ENCODE measurements at places on chromosomes 6 and 20.

GRCh38 chr6:116229287-116229913, 24.5 kb downstream of the TSPYL4 start:
- DNase-seq: no peak

DNA sequence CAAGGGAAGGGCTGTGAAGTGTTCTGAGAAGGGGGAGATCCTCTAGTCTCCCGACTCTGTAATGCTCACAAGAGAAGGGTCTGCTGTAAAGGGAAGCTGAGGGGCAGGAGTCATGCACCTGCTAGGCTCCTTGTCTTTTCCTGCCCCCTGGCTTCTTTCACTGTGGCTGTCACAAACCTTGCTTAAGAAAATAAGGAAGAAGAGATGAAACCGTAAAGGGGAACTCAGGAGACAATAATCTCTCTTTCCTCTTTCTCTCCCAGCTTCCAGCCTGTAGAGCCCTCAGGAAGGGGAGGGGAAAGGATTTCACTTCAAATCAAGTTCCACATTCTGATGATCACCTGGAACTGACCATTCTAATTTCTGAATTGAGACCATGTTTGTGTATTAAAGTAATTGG, 26.3 kb downstream of the SLC13A3 start:
- DNase-seq: no peak

DNA sequence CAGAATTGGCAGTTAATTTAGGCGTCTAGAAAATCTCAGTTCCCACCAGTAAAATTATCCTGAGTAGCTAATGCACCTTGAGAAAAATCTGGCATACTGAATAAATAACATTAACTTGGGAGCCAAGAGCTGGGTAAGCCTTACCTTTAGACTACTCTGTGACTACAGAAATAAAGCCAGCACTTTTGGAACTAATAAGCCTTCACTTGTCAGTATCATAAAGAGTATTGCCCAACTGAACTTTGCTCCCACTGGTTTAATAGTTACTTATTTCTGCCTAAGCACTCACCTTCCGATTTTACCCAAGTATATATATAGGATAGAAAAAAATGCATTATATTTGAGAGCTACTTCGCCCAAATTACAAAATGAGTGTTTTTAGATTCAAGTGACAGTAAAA, 10.7 kb downstream of the FAM8A1 start:
- no peak for DNase-seq

DNA sequence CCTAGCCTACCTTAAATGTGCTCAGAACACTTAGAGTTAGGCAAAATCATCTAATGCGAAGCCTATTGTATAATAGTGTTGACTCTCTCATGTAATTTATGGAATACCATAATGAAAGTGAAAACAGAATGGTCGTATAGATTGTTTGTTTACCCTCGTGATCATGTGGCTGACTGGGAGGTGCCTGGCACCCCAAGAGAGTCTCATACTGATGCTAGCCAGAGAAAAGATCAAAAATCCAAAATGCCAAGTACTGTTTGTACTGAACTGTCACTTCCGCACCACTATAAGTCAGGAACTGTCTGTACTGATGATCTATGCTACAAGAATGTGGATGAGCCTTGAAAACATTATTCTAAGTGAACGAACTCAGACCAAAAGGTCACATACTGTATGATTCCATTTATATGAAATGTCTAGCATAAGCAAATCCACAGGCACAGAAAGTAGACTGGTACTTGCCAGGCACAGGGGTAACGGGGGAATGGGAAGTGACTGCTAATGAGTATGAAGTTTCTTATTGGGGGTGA, 22.4 kb downstream of the ZMYND8 start:
- peak; percentile 86 for DNase-seq

DNA sequence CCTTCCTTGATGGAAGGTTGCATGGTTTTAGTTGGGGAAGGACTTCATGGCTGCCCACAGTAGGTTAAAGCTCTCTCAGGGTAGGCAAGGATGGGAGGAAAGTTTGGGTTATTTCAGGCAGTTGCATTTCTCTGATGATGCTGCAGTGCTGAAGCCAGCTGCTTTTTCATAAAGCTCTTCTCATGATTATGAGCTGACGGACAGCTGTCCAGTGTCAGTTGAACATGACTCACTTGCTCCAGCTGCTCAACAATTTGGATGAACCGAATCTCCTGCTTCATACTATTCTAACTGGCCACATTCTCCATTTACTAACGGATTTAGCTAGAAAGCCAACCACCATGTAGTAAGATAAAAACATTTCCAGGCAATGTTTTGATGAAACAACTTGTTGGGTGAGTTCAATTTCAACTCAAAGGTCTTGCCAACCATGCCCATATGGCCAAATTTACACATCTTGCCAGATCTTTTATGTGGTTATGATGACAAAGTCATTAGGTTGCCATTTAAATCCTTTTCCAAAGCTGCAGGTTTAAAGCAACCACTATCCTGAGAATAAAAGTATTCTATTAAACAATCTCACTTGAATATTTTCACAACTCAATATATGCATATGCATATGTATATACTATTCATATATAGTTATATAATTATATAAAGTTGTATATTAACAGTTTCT, 125.9 kb downstream of the HS3ST5 start:
- DNase-seq: no peak

GRCh38 chr6:43941174-43941573, 171.2 kb downstream of the VEGFA start:
- no peak for DNase-seq

DNA sequence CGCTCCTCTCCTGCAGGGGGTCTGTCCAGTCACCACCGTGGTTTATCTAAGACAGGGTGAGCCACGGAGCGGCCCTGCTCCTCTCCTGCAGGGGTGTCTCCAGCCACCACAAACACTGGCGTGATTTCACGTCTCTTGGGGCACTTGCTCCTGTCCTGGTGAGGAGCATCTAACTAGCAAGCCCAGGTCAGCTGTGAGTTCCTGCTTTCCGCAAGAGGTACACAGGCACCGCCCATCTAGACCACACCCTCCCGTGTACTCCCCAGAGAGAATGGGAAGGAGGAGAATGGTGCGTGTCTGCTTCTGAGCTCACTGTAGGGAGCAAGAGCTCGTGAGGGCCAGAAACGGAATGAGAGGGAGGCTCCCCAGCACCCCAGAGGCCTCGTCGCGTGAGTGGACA, 40.7 kb downstream of the DACT2 start:
- DNase-seq: no peak

GRCh38 chr20:14861028-14861699, 523.8 kb upstream of the FLRT3 start:
- DNase-seq: no peak

GRCh38 chr20:59392736-59393135, 92.3 kb downstream of the EDN3 start:
- no peak for DNase-seq

- DNase-seq: peak; percentile 57
Observed at GRCh38 chr6:47414423-47415167, 63.0 kb upstream of the CD2AP start.

DNA sequence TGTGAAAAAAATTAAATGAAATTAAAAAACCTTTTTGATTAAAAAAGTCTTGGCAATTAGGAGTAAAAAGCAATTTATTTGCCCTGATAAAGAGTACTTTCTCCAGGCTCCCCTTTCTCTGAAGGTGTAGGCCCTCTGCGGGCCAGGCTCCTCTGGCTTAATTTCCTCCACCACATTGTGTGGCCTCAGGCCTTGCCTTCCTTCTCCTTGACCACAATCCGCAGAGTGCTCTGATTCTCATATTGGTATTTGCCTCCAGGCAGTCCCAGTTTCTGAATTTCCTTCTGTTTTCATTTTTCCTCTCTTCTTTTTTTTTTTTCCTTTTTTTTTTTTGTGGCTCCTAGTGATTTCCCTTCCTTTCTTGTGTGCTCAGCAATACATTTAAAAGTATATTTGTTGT, 96.4 kb downstream of the AIG1 start:
- DNase-seq: no peak

DNA sequence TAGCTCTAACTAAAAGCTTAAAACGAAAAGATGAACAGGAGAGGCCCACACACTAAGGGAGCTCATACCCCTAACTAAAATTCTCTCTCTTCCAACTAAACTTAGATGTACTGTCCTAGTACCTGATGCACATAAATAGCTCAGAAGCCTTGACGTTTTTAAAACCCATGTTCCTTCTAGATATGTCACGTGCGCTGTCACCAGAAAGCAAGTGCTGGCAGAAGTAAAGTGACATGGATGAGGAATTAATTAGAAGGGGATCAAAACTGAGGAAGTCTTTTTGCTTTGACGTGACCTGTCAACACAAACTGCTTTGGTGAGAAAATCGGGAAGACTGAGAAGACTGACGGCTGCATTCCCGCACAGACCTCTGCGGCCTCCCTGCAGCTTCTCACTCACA, 142.5 kb downstream of the ZMYND8 start:
- DNase-seq: no peak

DNA sequence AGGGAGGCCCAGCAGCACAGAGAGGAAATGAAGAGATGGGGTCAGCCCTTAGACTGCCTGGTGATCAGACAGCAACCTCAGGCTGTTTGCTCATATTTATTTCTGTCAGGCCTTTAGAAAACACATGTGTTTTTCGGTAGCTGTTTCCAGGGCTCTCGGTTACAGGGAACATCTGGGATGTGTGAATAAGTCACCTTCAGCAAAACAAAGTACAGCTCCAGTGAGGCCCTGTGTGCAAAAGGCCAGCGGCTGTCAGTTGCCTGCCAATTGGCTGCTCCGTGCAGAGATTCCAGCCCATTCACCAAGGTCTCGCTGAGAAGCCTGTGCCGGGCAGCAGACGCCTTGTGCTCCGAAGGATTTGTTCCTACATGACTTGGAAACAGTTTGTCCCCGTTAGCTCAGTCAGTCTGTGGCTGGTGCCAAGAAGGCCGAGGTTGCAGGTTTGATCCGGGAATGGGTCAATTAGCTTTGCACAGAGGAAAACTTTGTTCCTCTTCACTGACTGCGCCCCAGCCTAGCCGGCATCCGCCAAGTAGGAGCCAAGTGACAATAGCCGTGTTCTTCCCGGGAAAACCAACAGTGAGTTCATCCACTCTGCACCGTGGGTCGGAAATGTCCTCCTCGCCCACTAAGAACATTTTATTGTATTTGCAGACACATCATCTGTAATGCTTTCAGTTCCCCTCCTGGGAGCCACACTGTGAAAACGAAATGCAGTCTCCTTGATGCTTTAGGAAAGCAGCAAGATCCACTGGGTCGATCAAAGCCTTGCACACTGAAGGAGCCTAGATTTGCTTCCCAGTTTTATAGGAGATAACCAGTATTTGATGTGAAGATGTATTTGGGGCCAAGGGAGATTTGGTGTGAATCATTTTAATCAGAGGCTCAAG, 315.4 kb upstream of the CDYL start:
- DNase-seq: no peak

- no peak for DNase-seq
Observed at GRCh38 chr20:25135031-25135430, 53.1 kb upstream of the VSX1 start.

DNA sequence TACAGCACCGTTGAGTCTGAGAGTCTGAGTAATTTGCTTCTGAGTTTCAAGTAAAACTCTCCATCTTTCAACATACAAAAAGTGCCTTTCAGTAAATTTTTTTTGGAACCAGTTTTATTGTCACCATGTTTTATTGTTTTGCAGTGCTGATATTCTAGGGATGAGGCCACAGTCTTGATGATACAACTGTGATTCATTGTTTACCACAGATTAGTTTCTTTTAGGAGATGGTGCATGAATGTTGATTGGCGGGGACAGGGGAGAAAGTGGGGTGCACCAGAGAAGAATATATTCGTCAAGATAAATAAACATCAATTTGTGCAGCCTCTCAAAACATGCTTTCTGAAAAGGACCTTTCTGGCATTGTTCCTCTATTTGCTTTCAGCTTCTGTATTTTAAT, 109.0 kb downstream of the MCHR2 start:
- DNase-seq: no peak

DNA sequence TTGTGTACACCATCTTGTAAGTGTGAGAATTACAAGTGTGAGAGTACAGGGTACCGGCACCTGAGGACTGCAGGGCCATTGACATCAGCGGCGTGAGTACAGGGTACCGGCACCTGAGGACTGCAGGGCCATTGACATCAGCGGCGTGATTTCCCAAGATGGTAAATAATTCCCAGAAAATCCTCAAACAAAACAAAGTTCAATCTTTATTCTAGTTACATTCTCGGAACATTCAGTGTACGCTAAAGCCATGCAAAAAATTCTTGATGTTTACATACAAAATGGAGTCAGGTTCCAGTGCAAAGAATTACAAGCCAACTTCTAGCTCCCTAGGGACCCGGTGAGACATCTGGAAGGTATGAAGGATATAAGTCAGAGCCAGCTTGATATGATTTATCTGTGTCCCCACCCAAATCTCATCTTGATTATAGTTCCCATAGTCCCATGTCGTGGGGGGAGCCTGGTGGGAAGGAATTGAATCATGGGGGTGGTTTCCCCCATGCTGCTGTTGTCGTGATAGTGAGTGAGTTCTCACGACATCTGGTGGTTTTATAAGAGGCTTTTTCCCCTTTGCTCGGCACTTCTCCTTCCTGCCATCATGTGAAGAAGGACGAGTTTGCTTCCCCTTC, 172.7 kb downstream of the TTLL2 start:
- DNase-seq: no peak

DNA sequence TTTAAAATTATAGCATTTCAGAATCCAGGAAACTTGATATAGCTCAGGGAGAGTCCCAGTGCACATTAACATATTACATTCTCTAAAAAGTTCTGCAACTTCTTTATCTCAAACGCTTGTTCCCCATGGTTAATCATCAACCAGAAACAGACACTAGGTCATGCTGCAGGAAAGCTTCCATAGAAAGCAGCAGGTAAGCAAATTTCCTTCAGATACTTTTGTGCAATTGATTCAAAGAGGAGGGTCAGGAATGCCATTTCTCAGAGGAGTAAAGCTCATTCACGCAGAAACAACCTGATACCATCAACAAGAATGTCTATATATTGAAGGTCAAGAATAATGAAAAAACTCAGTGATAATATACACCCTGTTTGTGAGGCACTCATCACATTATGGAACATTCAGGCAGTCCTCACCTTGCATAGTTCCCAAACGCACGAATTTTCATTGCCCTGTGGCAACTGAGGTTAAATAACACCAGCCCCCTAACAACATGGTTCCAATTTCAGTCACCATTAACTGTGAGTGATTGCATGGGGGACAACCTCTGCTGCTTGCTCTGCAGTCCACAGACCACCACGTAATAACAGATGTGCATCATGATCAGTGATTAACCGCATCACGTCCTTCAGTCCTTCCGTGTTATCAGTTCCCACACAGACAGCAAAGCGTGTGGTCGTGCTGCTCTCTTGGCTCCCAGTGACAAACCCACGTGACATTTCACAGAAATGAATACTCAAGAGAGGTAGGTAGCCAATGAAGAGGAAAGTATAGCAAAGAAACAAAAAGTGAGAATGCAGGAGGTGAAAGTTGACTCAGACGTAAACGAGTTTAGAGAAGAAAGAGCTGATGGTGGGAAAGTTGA, 95.7 kb downstream of the LY86 start:
- DNase-seq: peak; percentile 10
